Right cardiac atrium (tissue), 5 donors: ENCODE measurements at places on chromosomes 1 and 21. TPM values are rescaled to one million over a fixed set of nuclear protein-coding genes. Genes with fewer than 3 reads are reported as not detected.

Gene LCE1C
- polyA plus RNA-seq: not detected

Gene GSTM1
- 38.9 TPM for polyA plus RNA-seq

DNA sequence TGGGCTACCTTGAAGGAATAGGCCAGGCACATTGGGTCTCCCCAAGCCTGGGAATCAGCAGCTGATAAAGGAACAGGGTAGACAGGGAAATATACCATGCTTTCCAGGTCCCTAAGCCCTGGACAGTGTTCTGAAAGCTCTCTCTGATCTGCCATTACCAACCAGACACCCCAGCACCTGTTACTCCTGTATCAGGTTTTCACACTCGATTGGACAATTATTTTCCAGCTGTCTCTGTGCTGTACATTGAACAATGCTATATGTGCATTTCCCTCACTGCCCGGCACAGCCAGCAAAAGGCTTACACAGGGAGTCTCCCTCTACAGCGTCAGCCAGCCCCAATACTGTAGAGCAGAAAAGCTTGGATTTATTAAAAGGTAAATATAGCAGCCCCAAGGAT lies 4.7 kb downstream of the CFAP45 start:
- DNase-seq: no peak

GRCh38 chr1:72498371-72498770 lies 216.0 kb upstream of the NEGR1 start:
- no peak for DNase-seq

DNA sequence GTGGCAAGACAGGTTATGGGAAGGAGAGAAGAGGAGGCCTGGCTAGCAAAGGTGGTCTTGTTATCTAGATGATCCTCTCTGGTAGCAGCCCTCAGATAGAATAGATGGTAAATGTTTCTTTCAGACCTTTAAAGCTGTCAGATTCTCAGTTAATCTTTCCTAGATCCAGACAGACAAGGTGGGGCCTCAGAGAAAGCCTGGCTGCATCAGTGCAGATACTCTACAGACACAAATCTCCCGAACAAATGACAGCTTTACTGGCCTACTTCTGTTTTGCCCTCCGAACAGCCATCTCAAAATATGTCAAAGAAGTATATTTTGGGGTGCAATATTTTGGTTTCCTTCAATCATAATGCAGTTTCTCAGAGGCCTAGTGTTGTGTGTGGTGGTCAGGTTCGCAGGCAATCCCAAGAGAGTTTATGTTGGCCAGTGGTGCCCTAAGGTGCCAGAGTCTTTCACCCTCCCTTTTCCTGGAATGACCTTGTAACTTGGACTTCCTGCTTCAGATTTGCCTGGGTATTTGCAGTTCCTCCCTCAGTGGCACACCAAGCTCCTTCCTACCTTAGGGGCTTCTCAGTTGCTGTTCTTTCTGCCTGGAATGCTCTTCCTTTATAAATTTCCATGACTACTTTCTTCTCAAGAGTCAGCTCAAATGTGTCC lies 7.0 kb downstream of the LRRC8B start:
- no peak for DNase-seq
